Activated naive CD4-positive, alpha-beta T cell treated with anti-CD3 and anti-CD28 coated beads for 36 hours (primary cell): ENCODE measurements at places on chromosomes 5 and 9. TPM values are rescaled to one million over a fixed set of nuclear protein-coding genes. Genes with fewer than 3 reads are reported as not detected.

GRCh38 chr5:98793223-98793622 lies 19.8 kb downstream of the RGMB start:
- H3K27me3 ChIP-seq, result no peaks in the 10 kb centered on the region

- H3K4me1 ChIP-seq, result no peaks in the 10 kb centered on the region
- no peak overlapping the region for H3K4me3 ChIP-seq
- H3K27ac ChIP-seq, result no peak overlapping the region
- H3K27me3 ChIP-seq, result peaks cover 1% of the 10 kb centered on the region
- H3K36me3 ChIP-seq, result no peaks in the 10 kb centered on the region
- DNase-seq, result no peak
Measured at GRCh38 chr5:11803436-11803835, 100.8 kb downstream of the CTNND2 start.

DNA sequence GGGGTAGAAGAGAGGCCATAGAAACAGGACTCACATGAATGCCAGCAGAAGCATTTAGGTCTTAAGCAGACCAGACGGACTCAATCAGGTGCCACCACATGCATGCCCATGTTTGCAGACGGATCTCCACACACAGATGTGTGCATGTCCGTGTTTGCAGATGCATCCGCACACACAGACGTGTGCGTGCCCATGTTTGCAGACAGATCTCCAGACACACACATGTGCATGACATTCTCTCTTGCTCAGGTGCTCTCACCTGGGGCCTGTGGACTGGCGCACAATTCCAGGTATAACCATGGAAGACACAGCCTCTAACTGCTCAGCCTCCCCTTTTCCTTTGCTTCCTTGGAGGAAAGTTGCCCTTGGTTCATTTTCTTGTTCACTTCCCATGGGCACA lies 148.3 kb downstream of the CACNA1B start:
- peaks cover 20% of the 10 kb centered on the region for H3K27me3 ChIP-seq
- no peak overlapping the region for H3K4me3 ChIP-seq
- DNase-seq, result no peak
- no peak overlapping the region for H3K27ac ChIP-seq
- H3K36me3 ChIP-seq, result no peaks in the 10 kb centered on the region

DNA sequence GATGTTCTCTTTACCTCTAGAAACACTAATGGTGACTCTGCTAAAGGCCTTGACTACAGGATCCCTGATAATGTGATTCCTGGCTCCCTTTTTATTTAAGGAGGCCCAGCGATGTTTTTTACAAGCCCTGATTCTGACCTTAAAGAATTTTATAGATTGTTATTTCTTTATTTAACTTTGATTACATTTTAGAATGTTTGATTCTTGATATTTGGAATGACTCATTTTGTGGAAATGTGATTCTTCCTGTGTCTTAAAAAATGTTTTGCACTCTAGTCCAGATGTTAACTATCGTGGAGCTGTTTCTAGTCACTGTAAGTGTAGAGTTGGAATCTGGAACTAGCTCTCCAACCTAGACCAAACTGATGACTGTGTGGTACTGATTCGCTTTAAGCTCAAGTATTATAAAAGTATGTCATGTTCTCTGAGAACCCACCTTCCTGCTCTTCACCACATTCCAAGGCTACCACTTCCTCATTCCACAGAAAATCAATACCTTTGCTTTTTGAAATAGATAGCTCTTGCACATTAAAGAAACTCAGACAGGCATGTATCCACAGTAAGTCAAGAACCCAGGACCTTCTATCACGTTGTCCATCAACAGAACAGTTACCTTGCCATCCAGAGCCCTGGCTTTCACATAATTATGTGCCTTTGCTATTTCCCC lies 65.2 kb downstream of the JMY start:
- H3K4me3 ChIP-seq, result no peak overlapping the region
- peaks cover 25% of the 10 kb centered on the region for H3K36me3 ChIP-seq
- no peak for DNase-seq
- no peak overlapping the region for H3K27ac ChIP-seq
- no peaks in the 10 kb centered on the region for H3K27me3 ChIP-seq

- no peaks in the 10 kb centered on the region for H3K27me3 ChIP-seq
- DNase-seq, result no peak
- no peak overlapping the region for H3K27ac ChIP-seq
- H3K4me3 ChIP-seq, result no peak overlapping the region
Measured at GRCh38 chr5:54689411-54690251, 172.1 kb downstream of the SNX18 start.

DNA sequence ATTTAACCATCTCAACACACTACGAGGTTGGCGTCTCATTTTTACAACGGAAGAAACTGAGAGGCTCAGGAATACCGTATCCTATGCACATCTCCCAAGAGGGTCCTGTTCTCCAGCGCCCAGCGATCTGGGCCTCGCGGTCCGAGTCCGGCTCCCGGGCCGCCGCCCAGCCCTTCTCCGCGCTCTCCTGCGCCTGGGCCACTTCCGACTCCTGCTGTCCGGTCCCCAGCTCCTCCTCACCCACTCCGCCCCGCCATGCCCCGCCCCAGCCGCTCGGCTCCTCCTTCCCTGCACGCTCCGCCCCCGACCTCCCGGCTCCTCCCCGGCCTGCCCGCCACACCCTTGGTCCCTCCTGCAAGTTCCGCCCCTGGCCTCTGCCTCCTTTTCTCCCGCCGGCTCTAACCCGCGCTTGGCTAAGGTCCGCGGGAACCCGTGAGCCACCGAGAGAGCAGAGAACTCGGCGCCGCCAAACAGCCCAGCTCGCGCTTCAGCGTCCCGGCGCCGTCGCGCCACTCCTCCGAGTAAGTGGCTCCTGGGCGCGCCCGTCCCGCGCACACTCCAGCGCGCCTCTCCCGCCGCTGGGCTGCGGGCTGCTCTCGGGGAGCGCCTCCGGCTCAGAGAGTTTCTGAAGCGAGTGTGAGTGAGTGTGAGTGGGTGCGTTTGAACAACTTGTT lies 87.3 kb upstream of the TNFAIP8 start:
- peaks cover 22% of the 10 kb centered on the region for H3K36me3 ChIP-seq
- H3K27me3 ChIP-seq, result no peaks in the 10 kb centered on the region
- peaks cover 66% of the 10 kb centered on the region for H3K4me1 ChIP-seq
- peak; percentile 98 for DNase-seq
- H3K27ac ChIP-seq, result peak overlapping the region; percentile 97

- H3K4me3 ChIP-seq, result no peak overlapping the region
- no peaks in the 10 kb centered on the region for H3K27me3 ChIP-seq
- no peak for DNase-seq
- no peak overlapping the region for H3K27ac ChIP-seq
- no peaks in the 10 kb centered on the region for H3K4me1 ChIP-seq
Measured at GRCh38 chr5:78893940-78894677, 91.0 kb downstream of the ARSB start.

DNA sequence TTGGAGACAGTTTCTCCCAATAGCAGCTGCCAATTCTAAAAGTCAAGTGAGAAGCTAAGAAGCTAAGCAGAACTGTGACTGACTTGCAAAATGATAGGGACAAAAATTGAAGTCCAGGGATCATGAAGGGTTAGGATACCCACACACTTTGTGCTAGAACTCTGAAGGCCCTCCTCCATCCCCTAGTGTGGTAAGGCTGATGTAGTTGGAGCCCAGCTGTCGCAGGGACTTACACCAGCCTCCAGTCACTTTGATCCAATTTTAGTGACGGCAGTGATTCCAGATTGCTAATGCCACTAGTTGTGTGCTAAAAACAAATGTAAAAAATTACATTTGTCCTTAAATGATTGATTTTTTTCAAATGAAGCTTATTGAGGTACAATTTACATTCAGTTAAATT lies 742.7 kb upstream of the ZNF608 start:
- H3K27me3 ChIP-seq, result no peaks in the 10 kb centered on the region
- H3K4me1 ChIP-seq, result no peaks in the 10 kb centered on the region
- no peak for DNase-seq
- H3K36me3 ChIP-seq, result no peaks in the 10 kb centered on the region
- H3K27ac ChIP-seq, result no peak overlapping the region

- no peaks in the 10 kb centered on the region for H3K4me1 ChIP-seq
- no peak for DNase-seq
- H3K27me3 ChIP-seq, result peaks cover 2% of the 10 kb centered on the region
- H3K27ac ChIP-seq, result no peak overlapping the region
- H3K36me3 ChIP-seq, result no peaks in the 10 kb centered on the region
- no peak overlapping the region for H3K4me3 ChIP-seq
Measured at GRCh38 chr5:9295466-9295801, 250.4 kb downstream of the SEMA5A start.

DNA sequence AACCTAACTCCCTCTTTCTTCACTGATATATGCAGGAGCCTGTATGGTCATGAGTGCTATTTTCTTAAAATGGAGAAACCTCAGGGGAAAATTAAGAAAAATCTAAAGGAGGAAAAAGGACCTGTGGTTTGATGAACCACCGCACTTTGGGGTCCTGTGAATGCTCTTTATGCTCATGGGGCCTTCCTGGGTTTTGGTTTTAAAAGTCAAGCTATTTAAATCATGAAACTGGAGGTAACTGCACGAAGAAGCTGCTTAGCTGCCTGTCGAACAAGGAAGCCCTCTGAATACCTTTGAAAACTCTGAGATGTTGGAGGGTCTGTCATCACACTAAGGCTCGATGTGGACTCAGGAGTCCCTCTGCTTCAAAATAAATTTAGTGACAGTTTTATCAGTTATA lies 564.5 kb upstream of the ADAMTS16 start:
- H3K27me3 ChIP-seq, result no peaks in the 10 kb centered on the region
- H3K4me3 ChIP-seq, result no peak overlapping the region
- no peaks in the 10 kb centered on the region for H3K36me3 ChIP-seq
- H3K4me1 ChIP-seq, result no peaks in the 10 kb centered on the region
- no peak overlapping the region for H3K27ac ChIP-seq
- DNase-seq, result no peak

DNA sequence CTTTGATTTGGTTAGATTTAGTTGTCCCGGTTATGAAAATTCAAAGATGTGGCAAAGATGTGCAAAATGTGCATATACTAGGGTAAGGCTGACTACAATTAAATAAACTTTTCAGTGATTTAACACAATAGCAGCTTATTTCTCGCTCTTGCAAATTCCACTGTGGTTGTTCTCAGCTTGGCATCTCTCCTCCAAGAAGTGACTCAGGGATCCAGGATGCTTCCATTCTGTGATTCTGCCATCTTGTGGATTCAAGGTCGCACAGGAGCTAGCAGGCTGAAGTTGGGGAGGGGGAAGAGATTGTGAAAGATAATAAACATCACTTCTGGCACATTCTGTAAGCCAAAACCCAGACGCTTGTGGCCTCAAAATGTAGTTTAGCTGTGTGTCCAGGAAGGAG lies 60.1 kb upstream of the TGFBR1 start:
- no peak for DNase-seq
- H3K27ac ChIP-seq, result no peak overlapping the region
- H3K27me3 ChIP-seq, result no peaks in the 10 kb centered on the region
- peaks cover 3% of the 10 kb centered on the region for H3K36me3 ChIP-seq
- peaks cover 7% of the 10 kb centered on the region for H3K4me1 ChIP-seq

DNA sequence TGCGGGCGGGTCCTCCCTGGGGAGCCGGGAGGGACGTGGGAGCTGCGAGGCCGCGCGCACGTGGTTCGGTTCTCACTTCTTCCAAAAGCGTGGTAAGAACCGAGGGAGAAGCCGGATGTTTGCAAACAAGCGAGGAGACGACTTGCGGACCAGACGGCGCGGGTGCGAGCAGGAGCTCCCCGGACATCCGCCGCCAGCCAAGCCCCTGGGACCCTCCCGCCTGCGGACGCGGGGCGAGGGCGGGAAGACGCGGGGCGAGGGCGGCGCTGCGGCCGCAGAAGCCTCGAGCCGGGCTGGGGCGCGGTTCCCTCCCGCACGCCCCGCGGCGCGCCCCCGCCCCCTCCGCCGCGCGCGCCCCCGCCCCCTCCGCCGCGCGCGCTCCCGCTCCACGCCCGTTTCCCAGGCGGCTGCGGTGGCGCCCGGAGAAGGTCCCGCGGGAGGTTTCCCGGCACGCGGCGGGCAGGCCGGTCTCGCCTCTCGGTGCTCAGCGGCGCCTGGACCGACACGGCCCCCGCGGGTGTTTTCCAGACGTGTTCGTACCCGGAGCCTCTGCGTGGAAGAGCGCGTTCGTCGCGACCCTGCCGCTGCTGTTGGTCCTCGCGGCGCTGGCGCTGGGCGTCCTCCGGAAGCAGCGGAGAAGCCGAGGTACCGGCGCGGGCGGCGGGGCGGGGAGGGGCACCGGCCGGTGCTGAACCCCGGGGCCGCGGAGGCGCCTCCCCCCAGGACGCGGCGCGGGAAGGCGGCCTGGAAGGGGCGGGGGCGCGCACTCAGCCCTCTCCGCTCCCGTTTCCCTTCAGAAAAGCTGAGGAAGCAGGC lies 12.8 kb downstream of the BTNL9 start:
- DNase-seq, result peak; percentile 44
- H3K4me1 ChIP-seq, result peaks cover 8% of the 10 kb centered on the region
- H3K27ac ChIP-seq, result no peak overlapping the region
- H3K36me3 ChIP-seq, result peaks cover 3% of the 10 kb centered on the region

DNA sequence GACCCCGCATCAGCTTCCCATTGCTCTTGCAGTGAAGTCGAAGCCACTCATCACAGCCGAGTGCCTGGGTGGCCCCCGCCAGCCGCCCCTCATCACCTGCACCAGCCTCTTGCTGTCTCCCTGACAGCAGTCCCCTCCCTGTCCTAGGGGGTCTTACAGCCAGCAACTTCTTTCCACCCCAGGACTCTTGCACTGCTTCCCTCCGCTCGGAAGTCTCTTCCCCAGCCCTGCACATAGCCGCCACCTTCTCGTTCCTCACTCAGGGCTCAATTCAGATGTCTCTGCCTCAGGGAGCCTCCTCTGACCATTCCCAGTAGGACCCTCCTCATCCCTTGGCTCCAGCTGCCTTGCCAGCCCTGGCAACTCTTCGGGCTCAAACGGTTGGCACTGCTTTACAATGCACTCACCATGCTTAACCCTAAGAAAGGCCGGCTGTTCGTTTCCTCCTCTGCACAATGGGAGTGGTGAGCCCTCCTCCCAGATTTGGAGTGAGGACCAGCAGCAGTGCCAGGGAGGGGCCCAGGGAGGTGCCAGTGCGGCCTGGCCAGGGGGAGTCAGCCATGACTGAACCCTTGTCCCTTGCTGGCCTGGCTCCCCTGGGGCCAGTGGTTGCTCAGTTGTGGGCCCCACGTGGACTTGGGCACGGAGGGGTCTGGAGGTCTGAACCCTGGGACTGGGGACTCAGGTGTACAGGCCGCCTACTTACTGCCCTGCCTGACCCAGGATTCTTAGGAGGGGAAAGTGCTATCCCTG lies 6.1 kb downstream of the TCF7 start:
- DNase-seq, result no peak
- no peaks in the 10 kb centered on the region for H3K27me3 ChIP-seq
- peak overlapping the region; percentile 77 for H3K4me3 ChIP-seq
- H3K36me3 ChIP-seq, result peaks cover 77% of the 10 kb centered on the region

- no peaks in the 10 kb centered on the region for H3K36me3 ChIP-seq
- no peak overlapping the region for H3K27ac ChIP-seq
- DNase-seq, result no peak
- H3K4me3 ChIP-seq, result no peak overlapping the region
- no peaks in the 10 kb centered on the region for H3K4me1 ChIP-seq
Measured at GRCh38 chr9:135095470-135096407, 8.3 kb downstream of the OLFM1 start.

Gene DNM1
- total RNA-seq, result 0.07 TPM

Gene RGP1
- total RNA-seq, result 12.0 TPM

Gene WDR31
- 0.88 TPM for total RNA-seq

Gene GFI1B
- not detected for total RNA-seq

Gene NEUROG1
- not detected for total RNA-seq

Gene MBLAC2
- 2.8 TPM for total RNA-seq
